ENCODE measurements at places on chromosomes 12 and 14.

DNA sequence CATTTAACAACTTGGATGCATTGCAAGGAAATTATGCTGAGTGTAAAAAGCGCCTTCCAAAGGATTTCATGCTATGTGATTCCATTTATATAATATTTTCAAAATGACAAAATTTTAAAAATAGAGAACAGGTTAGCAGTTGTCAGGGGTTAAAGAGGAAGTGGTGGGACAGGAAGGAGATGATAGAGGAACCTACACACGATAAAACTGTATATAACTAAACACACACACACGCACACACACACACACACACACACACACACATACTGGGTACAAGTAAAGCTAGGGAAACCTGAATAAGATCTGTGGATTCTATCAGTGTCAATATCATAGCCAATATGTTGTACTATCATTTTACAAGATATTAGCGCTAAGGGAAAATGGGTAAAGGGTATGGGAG, 17.2 kb downstream of the TTC9 start:
- DNase-seq = peak; percentile 80

- DNase-seq = no peak
Measured at GRCh38 chr12:79451978-79452377, 238.8 kb downstream of the PAWR start.

DNA sequence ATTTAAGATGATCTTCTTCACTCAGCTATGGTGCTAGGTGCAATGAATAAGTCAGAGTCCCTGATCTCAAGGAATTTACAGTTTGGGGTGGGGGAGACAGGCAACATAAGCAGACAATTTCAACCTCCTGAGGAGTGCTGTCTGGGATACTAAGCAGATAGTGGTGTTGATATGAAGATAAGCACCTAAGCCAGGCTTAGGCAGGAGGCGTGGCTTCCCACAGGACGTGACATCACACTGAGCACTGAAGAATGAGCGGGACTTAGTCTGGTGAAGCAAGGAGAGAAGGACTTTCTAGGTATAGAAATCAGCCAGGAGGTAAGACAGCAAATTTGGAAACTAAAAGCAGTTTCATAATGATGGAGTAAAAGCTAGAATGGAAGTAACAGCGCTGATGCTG, 6.8 kb downstream of the PRPH start:
- DNase-seq = no peak

DNA sequence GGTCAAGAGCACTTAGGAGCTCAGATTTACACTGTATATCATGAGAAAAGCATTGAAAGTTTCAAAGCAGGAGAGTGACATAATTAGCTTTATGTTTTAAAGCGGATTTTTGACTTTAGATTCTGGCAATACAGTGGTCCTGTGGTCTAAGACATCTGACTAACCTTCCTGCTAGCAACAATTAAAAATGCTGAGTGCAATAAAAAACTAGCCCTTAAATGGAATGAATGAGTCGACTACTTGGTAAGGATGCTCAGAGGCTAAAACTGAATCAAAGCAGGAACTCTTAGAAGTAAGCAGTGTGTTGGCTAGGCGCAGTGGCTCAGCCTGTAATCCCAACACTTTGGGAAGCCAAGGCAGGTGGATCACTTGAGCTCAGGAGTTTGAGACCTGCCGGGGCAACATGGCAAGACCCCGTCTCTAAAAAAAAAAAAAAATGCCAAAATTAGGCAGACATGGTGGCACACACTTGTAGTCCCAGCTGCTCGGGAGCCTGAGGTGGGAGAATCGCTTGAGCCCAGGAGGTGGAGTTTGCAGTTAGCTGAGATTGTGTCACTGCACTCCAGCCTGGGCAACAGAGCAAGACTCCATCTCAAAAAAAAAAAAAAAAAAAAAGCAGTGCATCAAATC, 18.9 kb downstream of the BICD1 start:
- DNase-seq = no peak

DNA sequence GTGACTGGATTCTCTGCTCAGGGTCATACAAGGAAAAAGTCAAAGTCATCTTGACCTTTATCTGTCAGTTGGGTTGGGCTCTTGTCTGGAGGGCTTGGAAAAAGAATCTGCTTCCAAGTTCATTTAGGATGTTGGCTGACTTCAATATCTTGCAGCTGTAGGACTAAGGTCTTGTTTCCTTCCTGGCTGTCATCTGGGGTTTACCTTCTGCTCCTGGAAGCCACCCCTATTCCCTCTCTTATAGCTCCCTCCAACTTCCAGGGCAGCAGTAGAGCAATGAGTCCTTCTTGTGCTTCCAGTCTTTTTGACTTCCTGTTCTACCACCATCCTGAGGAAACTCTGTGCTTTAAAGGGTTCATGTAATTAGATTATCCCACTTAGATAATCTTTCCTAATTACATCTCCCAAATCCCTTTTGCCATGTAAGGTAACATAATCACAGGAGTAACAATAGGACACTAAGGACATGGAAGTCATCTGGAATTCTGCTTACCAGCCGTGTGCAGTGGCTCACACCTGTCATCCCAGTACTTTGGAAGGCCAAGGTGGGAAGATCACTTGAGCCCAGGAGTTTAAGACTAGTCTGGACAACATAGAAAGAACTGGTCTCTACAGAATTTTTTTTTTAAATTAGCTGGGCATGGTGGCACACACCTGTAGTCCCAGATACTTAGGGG, 170.7 kb upstream of the KITLG start:
- DNase-seq = no peak

DNA sequence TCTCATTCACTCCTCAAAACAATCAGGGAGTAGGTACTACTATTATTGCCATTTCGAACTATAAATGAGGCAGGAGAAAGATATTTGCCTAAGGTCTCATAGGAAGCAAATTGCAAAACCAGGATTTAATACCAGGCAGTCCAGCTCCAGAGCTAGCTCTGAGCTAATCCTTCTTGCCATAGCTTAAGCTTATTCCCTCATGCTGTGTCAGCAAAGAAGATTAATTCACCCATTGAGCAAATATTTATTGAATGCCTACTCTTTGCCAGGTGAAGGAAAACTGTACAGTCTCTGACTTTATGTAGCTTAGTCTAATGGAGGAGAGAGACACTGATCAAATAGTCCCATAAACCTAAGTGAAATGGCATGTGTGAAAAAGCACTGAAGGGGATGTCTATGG, 19.5 kb downstream of the KCNA5 start:
- DNase-seq = no peak

DNA sequence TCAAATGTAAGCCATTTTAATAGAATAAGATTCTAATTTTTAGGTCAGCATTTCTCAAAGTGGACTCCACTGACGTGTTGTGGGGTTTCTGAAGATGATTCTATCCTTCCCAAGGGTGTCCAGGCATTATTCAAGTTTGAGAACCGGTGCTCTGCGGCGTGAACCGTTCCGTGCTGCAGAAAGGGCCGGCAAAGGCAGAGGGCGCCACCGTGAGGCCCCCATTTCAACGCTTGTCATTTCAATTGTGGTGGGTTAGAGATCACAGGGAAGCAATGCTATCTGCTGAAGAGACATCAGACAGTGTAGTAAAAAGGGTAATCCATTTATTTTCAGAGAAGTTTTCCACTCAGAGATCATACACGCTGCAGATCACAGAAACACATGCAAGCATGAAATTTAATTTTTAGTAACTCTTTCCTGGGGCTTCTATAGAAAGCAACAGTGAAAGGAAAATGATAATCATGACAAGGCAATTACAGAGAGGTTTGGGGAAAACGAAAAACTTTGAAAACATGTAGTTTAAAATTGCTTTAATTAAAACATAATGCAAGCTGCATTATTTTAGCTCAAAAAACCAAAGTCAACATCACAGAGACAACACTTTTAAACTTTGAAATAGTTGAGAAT, 201.7 kb downstream of the EXOC5 start:
- peak; percentile 38 for DNase-seq

DNA sequence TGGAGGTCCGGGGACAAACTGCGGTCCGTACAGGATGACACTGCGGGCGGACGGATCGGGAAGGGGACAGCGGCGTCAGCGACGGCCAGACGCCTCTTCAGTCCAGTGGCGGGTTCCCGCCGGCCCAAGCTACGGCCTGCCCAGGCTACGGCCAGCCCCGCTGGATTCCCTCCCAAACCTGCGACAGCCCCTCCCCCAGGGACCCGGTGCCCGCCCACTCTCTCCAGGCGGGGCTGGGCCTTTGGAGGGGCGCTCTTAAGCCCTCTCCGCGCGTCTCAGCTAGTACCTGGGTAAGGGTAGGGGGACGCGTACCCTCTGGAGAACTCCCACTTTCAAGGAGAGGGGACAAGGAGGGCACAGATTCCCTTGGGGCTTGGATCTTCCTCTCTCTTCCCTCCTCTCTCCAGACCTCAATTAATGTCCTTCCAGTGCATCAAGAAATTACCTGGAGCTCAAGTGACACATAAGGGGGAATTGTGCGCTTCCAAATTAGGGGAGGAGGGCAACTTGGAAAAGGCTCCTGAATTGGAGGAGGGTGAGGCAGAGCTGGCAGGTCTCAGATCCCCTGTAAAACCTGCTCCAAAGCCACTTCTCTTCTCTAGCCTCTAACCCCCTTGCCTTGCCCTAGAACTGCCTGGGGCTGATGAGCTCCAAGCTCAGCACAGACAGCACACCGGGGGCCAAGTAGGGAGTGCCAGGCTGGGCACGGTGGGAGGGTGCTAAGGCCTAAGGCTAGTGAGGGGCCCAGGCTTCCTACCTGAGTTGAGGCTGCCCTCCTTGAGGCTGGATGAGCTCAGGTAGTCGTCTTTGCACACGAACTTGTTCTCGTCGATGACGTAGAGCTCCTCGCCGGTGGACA, 3.1 kb downstream of the LHX5 start:
- peak; percentile 12 for DNase-seq

GRCh38 chr12:51812871-51813270, 35.6 kb downstream of the FIGNL2 start:
- no peak for DNase-seq

DNA sequence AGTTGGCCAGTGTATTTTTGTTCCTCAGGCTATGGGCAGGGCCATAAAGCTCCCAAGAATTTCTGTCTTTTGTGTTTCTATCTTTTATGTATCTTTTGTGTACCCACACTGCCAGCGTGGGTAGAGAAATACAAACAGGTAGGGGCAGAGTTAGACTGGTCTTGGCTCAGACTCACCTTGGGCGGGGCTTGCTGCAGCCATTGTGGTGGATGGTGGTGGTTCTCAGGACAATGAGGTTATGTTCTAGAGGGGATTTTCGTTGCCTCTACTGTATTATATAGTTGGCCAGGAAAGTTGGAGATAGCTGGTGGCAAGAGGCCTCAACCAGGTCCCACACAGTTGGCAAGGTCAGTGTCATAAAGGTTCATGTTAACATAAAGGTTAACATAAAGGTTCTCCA, 977.5 kb upstream of the LRFN5 start:
- no peak for DNase-seq

GRCh38 chr14:52917735-52918134, 33.1 kb downstream of the FERMT2 start:
- DNase-seq = no peak

DNA sequence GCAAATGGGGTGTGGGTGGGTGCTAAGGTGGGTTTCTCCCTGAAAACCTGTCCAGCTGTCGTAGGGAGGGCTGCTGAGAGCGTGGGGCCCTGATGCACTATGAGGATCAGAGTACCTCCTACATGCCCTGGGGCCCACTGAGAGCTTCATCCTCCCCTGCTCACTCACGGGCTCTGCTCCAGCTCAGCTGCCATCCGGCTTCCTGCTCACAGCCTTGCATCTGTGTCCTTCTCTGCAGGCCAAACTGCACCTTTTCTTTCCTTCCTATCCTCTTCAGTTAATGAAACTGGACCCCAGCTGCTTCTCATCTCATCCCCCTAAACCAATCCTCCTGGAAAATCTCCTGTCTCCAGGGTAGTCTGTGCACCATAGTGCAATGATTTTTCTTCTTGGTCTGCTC, 22.2 kb upstream of the GPRC5D start:
- no peak for DNase-seq

GRCh38 chr14:64806862-64807495, 72.7 kb downstream of the SPTB start:
- DNase-seq = no peak

All from B cell (primary cell).